Kidney (tissue), 22 donors: ENCODE measurements at places on chromosomes 4 and X. TPM values are rescaled to one million over a fixed set of nuclear protein-coding genes. Genes with fewer than 3 reads are reported as not detected.
A peak's percentile ranks its signal among the peaks of the same experiment; 100 is the strongest.

DNA sequence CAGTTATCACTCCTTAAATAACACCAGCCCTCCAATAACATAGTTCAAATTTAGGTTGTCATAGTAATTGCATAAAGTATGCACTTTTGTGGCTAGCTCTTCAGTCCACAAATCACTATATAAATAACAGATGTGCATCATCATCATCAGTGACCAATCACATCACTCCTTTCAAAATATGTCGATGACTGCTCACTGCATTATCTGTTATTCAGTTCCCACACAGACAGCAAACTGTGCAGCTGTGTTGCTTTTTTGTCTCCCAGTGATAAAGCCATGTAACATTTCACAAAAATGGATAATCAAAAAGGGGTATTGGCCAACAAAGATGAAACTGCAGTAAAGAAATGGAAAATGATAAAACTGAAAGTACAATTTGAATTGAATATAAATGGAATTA, 205.4 kb downstream of the DCLK2 start:
- no peak for DNase-seq

DNA sequence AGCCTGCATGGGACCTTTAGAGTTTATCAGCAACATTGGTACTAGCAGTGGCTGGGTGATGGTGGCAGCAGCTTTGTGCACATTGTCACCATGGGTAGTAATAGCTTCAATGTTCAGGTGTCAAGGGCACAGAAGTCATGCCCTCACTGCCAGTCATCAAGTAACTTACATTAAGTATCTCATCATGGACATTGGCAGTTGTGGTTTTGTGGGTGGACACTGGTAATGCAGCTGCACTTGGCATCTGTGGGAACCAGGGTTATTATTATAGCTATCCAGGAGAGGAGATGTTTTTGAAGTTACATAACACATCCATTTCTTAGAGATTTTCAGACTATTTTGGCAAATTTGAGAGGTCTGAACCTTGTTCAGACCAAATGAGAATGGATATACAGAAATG, 243.2 kb upstream of the NOCT start:
- no peak for DNase-seq

DNA sequence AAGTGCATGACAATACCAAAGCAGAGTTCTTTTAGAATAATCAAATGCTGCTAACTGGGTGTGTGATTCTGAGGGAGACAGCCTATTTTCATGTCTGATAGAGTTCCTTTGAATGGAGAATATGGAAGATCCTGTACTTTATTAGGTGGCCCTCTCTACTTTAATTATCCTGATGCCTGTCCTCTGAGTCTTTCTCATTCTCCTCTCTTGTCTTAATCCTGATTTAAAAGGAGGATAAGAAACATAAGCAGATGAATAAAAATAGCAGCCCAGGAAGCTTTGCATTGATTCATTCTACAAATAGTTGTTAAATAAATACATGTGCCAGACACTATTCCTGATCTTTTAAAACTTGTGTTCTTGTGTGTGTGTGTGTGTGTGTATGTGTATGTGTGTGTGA, 387.3 kb downstream of the SPRY1 start:
- DNase-seq: no peak

DNA sequence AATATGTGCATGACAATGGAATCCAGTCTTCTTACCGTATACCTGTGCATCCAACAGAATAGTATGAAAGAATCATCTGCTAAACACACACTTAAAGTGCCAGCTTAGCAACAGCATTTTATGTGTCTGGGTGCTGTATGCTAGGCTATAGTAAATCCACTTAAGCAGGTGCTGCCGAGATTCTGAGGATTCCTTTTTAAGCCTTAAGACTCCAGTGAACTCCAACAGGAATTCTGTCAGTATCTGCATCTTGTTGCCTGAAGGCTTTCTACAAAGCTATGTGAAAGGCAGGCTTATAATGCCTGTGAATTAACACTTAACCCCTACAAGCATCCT, 1076.4 kb upstream of the PABPC4L start:
- DNase-seq: no peak

DNA sequence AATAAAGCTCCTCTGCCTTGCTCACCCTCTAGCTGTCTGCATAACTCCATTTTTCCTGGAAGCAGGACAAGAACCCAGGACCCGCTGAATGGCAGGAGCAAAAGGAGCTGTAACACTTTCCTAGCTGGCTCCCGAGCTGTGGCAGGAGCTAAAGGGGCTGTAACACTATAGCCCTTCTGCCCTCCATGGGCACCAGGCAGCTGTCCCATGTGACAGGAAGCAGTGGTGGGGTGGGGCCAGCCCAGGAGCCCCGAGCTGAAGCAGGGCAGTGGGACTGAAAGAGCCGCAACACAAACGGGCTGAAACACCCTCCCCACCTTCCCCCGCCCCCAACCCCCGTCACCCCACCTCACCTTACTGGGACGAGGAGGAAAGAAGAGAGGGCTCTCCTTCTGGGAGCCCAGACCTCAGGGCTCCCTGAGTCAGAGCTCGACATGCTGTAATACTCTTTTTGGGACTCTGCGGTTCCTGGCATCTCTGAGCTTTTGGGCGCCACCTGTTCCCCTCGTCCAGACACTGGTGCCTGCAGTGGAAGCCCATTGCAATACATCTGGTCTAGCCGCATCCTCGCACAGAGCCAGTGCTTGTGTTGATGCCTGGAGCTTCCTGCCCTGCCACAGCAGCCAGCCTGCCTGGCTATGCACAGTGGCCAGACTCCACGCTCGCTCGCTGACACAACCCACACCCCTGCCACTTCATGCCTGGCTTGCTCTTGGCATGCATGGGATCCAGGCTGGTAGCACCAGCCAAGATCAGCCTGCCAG, 39.4 kb downstream of the PPM1K start:
- no peak for DNase-seq

DNA sequence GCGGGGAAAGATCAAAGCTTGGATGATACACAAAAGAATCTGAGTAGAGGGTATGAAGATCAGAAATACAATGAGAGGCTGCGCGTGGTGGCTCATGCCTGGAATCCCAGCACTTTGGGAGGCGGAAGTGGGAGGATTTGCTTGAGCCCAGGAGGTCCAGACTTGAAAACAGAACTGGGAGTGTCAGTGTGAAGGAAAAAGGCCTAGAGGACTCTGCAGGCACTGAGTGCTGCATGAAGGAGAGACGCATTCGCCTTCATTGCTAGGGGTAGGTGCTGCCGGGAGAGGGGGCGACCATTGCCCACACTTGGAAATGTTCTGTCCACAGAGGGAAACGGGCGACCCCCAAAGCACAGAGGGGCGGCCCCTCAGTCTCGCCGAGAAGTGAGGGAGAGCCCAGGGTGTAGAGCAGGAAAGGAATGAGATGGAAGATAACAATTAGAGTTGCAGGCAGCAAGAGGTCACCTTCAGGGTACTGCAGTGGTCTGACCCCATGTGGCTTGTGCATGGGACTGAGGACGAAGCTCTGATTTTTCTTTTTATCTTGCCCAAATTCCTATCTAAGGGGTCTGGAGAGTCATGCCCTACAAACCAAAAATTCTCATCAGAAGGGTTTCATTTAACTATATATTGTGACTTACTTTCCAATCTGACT, 31.8 kb upstream of the ARSD start:
- DNase-seq: no peak

- DNase-seq: no peak
Measured at GRCh38 chr4:147981305-147981704, 249.4 kb downstream of the ARHGAP10 start.

DNA sequence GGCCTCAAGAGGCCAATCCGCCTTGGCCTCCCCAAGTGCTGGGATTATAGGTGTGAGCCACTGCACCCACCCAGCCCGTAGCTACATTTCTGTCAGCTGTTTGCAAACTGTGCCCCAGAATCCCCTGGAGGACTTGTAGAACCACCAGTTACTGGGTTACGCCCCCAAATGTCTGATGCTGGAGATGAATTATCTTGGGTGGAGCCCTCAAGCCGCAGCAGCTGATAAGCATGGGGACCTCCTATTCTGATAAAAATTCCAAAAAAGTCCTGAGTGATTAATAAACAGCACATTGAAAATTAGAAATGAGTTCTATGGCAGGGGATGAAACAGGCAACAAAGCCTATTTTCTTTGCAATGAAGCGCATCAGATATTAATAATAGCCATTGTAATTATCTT, 105.0 kb downstream of the PTTG2 start:
- no peak for DNase-seq

GRCh38 chr4:62075521-62075920, 875.4 kb downstream of the ADGRL3 start:
- DNase-seq: no peak

- DNase-seq: no peak
Measured at GRCh38 chr4:145934434-145935047, 4.1 kb downstream of the ZNF827 start.

DNA sequence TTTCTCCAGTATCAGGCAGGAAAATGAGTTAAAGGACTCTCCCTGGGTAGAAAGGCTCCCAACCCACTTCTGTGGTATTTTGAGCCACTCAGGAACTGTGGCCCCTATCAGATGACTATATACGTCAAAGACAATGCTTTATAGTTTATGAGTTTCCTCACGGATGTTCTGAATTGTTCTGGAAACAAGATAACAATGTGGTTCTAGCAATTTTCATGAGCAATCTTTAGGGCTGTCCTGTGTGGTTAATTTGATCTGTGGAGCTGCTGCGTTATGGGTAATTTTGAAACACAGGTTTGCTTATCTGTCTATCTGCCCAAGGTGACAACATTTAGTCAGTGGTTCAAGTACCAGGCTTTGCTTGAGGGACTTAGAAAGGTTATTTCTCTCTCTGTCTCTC, 46.7 kb upstream of the IL2 start:
- no peak for DNase-seq

- no peak for DNase-seq
Measured at GRCh38 chr4:126856906-126857305, 775.9 kb upstream of the INTU start.

GRCh38 chrX:55758033-55758432, 40.5 kb downstream of the RRAGB start:
- DNase-seq: no peak

GRCh38 chrX:136574548-136574947, 42.5 kb downstream of the VGLL1 start:
- peak; percentile 12 for DNase-seq

- no peak for DNase-seq
Measured at GRCh38 chr4:84841435-84841834, 125.1 kb downstream of the WDFY3 start.

GRCh38 chr4:10613926-10614478, 70.6 kb downstream of the CLNK start:
- DNase-seq: no peak

DNA sequence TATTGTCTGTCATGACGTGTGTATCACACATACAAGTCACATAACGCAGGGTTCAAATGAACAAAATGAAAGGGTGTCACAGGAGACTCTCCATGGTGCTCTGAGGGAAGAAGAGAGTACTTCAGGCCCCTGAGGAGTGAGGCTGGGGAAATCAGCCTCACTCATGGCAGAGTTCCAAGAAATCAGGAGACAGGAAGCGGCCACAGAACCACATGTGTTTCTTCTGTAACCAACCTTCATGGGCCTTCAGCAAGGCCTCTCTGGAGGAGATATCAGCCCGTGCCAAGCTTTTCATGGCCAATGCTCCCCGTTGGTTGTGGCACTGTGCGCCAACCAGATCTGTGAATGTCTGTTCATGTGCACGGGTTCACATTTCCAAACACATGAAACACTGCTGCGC, 76.0 kb downstream of the NAT8L start:
- no peak for DNase-seq

DNA sequence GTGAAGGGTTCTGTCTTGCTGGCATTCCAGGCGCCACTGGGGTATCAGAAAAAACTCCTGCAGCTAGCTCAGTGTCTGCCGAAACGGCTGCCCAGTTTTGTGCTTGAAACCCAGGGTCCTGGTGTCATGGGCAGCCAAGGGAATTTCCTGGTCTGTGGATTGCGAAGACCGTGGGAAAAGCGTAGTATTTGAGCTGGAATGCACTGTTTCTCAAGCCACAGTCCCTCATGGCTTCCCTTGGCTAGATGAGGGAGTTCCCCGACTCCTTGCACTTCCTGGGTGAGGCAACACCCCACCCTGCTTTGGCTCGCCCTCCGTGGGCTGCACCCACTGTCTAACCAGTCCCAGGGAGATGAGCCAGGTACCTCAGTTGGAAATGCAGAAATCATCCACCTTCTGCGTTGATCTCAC, 40.1 kb downstream of the NOP14 start:
- no peak for DNase-seq

- no peak for DNase-seq
Measured at GRCh38 chr4:40143926-40144508, 52.8 kb upstream of the RHOH start.

DNA sequence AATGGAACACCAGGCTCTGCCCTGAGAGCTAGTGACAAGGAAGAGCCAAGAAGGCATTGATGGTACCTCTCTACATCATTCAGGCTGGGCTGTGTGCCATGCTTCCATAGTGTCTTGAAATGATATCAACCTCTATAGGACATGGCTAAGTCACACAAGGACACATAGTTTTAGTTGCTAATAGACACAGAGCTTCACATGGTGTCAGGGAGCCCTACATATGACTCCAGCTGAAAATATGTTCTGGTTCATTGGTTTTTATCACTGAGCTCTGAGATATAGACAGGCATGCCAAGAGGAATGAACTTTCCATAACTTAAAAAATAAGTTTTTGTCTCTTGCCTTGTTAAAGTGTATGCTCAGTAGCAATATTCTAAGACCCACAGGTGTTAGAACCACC, 72.1 kb upstream of the PRKG2 start:
- no peak for DNase-seq

TRPC5OS gene
- total RNA-seq: not detected

ABCG2 gene
- total RNA-seq: 4.7 TPM

ZNF157 gene
- total RNA-seq: 0.57 TPM

FDCSP gene
- total RNA-seq: 0.50 TPM

TCEAL7 gene
- total RNA-seq: 2.6 TPM

ITGB1BP2 gene
- 1.8 TPM for total RNA-seq

CXCL1 gene
- total RNA-seq: 29.7 TPM

NEK1 gene
- total RNA-seq: 15.3 TPM

LIAS gene
- total RNA-seq: 14.9 TPM
